ENCODE measurements at places on chromosomes 12 and 14. TPM values are rescaled to one million over a fixed set of nuclear protein-coding genes. Genes with fewer than 3 reads are reported as not detected.

DNA sequence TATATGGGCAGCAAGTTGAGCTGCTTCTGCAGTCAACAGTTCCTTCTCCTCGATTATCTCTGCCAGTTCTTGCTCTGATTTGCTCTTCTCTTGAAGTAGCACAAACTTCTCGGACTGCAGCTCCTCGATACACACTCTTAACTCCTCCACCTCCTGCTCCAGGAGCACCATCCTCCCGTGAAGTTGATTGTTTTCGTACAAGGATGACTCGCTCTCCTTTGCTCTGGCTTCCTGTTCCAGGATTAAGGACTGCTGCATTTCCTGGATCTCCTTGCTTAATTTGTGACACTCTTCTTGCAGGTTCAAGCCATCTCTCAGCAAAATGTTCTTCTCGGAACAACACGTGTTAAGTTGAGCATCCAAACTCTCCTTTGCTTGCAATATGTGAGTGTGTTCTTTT is 56.2 kb upstream of the VPS33A start:
- H3K27me3 ChIP-seq = no peaks in the 10 kb centered on the region
- H3K4me1 ChIP-seq = no peaks in the 10 kb centered on the region
- no peak overlapping the region for H3K27ac ChIP-seq
- no peak overlapping the region for H3K4me3 ChIP-seq
- peaks cover 53% of the 10 kb centered on the region for H3K36me3 ChIP-seq
- no peak for DNase-seq

DNA sequence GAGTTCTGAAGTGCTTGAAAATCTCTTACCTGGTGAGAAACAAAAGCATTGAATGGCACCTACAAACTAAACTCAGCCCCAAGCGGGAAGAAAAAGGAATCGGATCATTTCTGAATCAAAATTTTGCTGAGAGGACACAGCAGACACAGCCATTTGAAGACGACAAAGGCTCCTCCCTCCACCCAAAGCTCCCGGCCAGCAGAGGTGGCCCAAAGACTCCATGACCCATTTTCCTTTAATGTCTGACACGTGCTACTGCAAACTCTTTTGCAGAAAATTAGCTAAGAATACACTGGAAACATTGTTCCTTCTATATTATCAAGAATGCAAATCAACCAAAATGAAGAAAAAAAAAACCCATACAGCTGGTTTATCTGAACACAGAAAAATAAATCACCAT is 85.9 kb upstream of the FOXN3 start:
- H3K36me3 ChIP-seq = no peaks in the 10 kb centered on the region
- H3K27ac ChIP-seq = no peak overlapping the region
- peaks cover 9% of the 10 kb centered on the region for H3K4me1 ChIP-seq
- no peaks in the 10 kb centered on the region for H3K27me3 ChIP-seq
- DNase-seq = no peak

DNA sequence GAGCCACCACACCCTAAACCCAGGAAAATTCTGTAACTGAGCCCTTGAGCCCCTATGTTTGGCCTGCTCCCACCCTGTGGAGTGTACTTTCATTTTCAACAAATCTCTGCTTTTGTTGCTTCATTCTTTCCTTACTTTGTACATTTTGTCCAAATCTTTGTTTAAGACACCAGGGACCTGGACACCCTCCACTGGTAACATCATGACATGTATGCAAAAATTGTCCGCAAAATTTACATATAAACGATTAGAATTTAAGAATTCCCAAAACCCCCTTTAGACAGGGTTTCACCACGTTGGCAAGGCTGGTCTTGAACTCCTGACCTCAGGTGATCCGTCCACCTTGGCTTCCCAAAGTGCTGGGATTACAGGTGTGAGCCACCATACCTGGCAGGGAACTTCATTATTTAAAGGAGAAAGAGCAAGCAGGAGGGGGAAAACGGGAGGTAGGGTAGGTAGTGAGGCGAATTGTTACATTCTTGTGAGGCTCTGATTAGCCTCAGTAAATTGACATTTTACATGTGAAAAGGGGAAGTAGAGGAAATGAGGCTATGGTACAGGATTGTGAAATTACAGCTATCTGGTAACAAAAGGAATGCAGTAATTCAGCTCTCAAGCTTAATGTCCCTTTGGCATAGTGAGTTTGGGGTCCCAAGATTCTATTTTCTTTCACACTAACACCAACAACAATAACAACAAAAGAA is 27.6 kb downstream of the TUBA1A start:
- H3K27ac ChIP-seq = no peak overlapping the region
- H3K4me3 ChIP-seq = no peak overlapping the region
- no peaks in the 10 kb centered on the region for H3K27me3 ChIP-seq
- no peaks in the 10 kb centered on the region for H3K4me1 ChIP-seq

DNA sequence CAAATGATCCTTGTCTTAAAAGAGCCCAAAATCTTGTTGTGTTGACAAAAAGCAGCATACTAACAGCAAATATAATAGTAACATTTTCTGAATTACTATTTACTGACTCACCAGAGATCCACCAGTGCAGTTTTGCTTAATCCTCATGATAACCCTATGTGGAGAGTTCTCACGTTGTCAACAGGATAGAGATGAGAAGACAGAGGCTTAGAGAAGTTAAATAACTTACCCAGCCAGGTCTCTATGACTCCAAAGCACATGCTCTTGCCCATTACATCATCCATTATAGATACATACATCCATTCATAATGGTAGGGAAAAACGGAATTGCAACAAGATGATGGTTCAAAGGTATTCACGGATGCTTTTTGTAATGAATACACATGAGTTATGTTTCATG is 111.9 kb downstream of the PAX9 start:
- no peak for DNase-seq
- no peaks in the 10 kb centered on the region for H3K36me3 ChIP-seq
- H3K4me1 ChIP-seq = no peaks in the 10 kb centered on the region
- H3K27me3 ChIP-seq = no peaks in the 10 kb centered on the region

GRCh38 chr12:77980782-77981181 is 150.1 kb downstream of the NAV3 start:
- DNase-seq = no peak
- H3K27me3 ChIP-seq = no peaks in the 10 kb centered on the region
- no peak overlapping the region for H3K4me3 ChIP-seq
- no peaks in the 10 kb centered on the region for H3K36me3 ChIP-seq
- no peak overlapping the region for H3K27ac ChIP-seq

GRCh38 chr12:6368906-6369525 is 6.3 kb downstream of the SCNN1A start:
- no peaks in the 10 kb centered on the region for H3K36me3 ChIP-seq
- H3K27me3 ChIP-seq = peaks cover 6% of the 10 kb centered on the region
- H3K27ac ChIP-seq = no peak overlapping the region
- H3K4me1 ChIP-seq = peaks cover 5% of the 10 kb centered on the region

DNA sequence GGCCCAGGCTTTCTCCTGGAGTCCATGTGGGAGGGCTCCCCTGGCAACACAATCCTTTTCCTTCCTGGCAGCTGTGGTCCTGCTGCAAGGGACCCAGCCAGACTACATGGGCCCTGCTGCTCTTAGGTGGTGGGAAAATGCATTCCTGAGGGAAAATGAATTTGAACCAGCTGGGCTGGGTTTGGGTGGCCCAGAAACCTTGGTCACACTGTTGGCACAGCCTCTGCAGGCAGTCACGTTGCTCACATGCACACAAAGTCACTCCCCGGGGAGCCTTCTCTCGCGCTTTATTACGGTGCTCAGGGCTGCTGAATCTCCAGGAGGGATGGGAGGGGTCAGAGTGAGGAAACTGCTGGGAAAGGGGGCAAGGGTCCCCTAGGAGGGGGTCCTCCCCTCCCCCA is 17.2 kb downstream of the PLEKHG3 start:
- no peaks in the 10 kb centered on the region for H3K36me3 ChIP-seq
- H3K4me1 ChIP-seq = peaks cover 63% of the 10 kb centered on the region
- H3K27ac ChIP-seq = peak overlapping the region; percentile 65
- no peaks in the 10 kb centered on the region for H3K27me3 ChIP-seq

- no peak overlapping the region for H3K27ac ChIP-seq
- H3K4me1 ChIP-seq = no peaks in the 10 kb centered on the region
- H3K27me3 ChIP-seq = no peaks in the 10 kb centered on the region
Measured at GRCh38 chr12:77337362-77337761, 272.0 kb upstream of the E2F7 start.

- DNase-seq = no peak
- no peaks in the 10 kb centered on the region for H3K36me3 ChIP-seq
- H3K4me3 ChIP-seq = no peak overlapping the region
- H3K27me3 ChIP-seq = no peaks in the 10 kb centered on the region
Measured at GRCh38 chr14:73460691-73461127, 2.4 kb upstream of the NUMB start.

DNA sequence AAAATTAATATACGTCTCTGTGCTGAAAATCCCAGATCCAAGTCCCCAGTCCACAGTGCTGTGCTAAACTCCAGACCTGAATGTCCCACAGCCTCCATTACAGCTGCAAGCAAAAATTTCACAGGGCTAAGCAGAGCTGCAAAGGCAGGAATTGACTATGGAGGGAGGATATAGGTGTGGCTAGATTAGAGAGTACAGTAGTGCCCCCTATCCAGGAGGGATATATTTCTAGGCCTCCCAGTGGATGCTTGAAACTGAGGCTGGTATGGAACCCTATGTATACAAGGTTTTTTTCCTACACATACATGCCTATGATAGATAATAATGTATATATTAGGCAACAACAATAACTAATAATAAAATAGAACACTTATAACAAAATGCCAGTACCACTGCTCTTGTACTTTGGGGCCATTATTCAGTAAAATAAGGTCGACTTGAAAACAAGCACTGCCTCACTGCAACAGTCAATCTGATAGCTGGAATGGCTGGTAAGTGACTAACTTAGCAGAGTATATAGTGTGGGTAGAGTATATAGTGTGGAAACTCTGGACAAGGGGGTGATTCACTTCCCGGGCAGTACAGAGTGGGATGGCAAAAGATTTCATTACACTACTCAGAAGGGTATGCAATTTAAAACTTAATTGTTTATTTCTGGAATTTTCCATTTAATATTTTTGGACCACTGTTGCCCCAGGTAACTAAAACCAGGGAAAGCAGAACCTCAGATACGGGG is 82.7 kb downstream of the C14orf132 start:
- H3K4me3 ChIP-seq = no peak overlapping the region
- H3K36me3 ChIP-seq = no peaks in the 10 kb centered on the region
- no peaks in the 10 kb centered on the region for H3K27me3 ChIP-seq
- H3K27ac ChIP-seq = no peak overlapping the region

The RTL1 gene
- 0.44 TPM for total RNA-seq

GRCh38 chr12:97681612-97682504 is 219.3 kb downstream of the RMST start:
- no peak overlapping the region for H3K27ac ChIP-seq
- DNase-seq = no peak
- H3K4me3 ChIP-seq = no peak overlapping the region
- H3K4me1 ChIP-seq = no peaks in the 10 kb centered on the region
- no peaks in the 10 kb centered on the region for H3K36me3 ChIP-seq

The BCL2L2 gene
- total RNA-seq = 27.7 TPM

GRCh38 chr14:51488569-51489220 is 163.0 kb upstream of the FRMD6 start:
- no peak for DNase-seq
- no peaks in the 10 kb centered on the region for H3K36me3 ChIP-seq
- no peaks in the 10 kb centered on the region for H3K4me1 ChIP-seq
- H3K27ac ChIP-seq = no peak overlapping the region

DNA sequence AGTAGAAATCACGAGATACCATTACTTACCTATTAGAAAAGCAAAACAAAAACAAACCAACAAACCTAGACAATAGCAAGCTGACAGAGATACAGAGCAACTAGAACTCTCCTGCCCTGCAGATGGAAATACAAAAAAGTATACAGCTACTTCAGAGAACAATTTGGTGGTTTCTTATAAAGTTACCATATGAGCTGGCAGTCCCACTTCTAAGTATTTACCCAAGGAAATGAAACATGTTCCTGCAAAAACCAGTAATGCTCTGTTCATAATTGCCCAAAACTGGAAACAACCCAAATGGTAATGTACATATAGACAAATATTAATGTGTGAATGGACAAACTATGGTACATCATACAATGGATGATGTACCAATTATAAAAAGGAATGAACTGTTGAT is 31.7 kb downstream of the FUT8 start:
- no peak overlapping the region for H3K4me3 ChIP-seq
- H3K4me1 ChIP-seq = no peaks in the 10 kb centered on the region
- H3K36me3 ChIP-seq = no peaks in the 10 kb centered on the region
- no peaks in the 10 kb centered on the region for H3K27me3 ChIP-seq
- DNase-seq = no peak
- H3K27ac ChIP-seq = no peak overlapping the region

- peaks cover 2% of the 10 kb centered on the region for H3K27me3 ChIP-seq
- DNase-seq = no peak
- no peaks in the 10 kb centered on the region for H3K36me3 ChIP-seq
Measured at GRCh38 chr14:65945327-65945726, 532.8 kb downstream of the FUT8 start.

The SMOC1 gene
- total RNA-seq = 52.2 TPM

The TULP3 gene
- total RNA-seq = 13.0 TPM

- H3K4me3 ChIP-seq = peak overlapping the region; percentile 59
- peaks cover 75% of the 10 kb centered on the region for H3K4me1 ChIP-seq
- no peaks in the 10 kb centered on the region for H3K27me3 ChIP-seq
- DNase-seq = no peak
- H3K36me3 ChIP-seq = peaks cover 46% of the 10 kb centered on the region
Measured at GRCh38 chr14:103521951-103522563, 573 bp downstream of the CKB start.

The DHRS4 gene
- total RNA-seq = 14.1 TPM

The SRRM4 gene
- total RNA-seq = 3.8 TPM

The FAM186B gene
- 0.55 TPM for total RNA-seq

The MAP1LC3B2 gene
- 1.8 TPM for total RNA-seq

DNA sequence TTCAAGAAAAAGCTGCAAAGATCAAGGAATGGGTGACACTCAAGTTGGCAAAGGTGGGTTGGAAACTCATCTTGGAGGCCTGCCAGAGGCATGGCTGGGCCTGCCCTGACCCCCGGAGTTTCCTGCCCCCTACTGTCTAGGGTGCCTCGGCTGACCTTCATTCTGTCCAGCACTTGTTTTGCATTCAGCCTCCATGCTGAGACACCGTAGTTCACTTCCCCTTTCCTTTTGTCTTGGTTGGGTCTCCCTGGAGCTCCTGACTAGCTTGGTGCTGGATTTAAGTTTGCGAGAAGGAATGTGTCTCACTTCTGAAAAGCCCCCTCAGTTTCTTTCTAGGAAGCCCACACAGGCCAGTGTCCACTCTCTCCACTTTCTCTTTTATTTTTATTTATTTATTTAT is 26.5 kb downstream of the PLEKHH1 start:
- H3K4me1 ChIP-seq = no peaks in the 10 kb centered on the region
- H3K36me3 ChIP-seq = peaks cover 47% of the 10 kb centered on the region
- H3K4me3 ChIP-seq = no peak overlapping the region
- no peak for DNase-seq
- no peaks in the 10 kb centered on the region for H3K27me3 ChIP-seq

The HVCN1 gene
- total RNA-seq = 21.9 TPM

- no peak overlapping the region for H3K4me3 ChIP-seq
- H3K27me3 ChIP-seq = no peaks in the 10 kb centered on the region
- H3K27ac ChIP-seq = peak overlapping the region; percentile 38
- H3K4me1 ChIP-seq = peaks cover 19% of the 10 kb centered on the region
Measured at GRCh38 chr12:48194799-48195201, 8.3 kb downstream of the OR10AD1 start.

- H3K36me3 ChIP-seq = no peaks in the 10 kb centered on the region
- H3K4me3 ChIP-seq = no peak overlapping the region
- no peaks in the 10 kb centered on the region for H3K27me3 ChIP-seq
Measured at GRCh38 chr14:51534610-51535011, 117.1 kb upstream of the FRMD6 start.

GRCh38 chr14:31939934-31940333 is 137.2 kb upstream of the ARHGAP5 start:
- H3K4me1 ChIP-seq = peaks cover 13% of the 10 kb centered on the region
- DNase-seq = no peak
- no peak overlapping the region for H3K27ac ChIP-seq
- H3K4me3 ChIP-seq = no peak overlapping the region
- H3K36me3 ChIP-seq = no peaks in the 10 kb centered on the region

The ARHGAP9 gene
- 4.8 TPM for total RNA-seq
